Inflammatory macrophage treated with lipopolysaccharide for 1 hour (primary cell): ENCODE measurements at places on chromosomes 6 and 20.

- DNase-seq, result no peak
These were observed 393.8 kb downstream of the CDH26 start for GRCh38 chr20:60352017-60352416.

- DNase-seq, result no peak
These were observed 317.6 kb downstream of the HDGFL1 start for GRCh38 chr6:22886650-22887581.

GRCh38 chr6:33621711-33622388 is 728 bp downstream of the ITPR3 start:
- DNase-seq, result no peak

DNA sequence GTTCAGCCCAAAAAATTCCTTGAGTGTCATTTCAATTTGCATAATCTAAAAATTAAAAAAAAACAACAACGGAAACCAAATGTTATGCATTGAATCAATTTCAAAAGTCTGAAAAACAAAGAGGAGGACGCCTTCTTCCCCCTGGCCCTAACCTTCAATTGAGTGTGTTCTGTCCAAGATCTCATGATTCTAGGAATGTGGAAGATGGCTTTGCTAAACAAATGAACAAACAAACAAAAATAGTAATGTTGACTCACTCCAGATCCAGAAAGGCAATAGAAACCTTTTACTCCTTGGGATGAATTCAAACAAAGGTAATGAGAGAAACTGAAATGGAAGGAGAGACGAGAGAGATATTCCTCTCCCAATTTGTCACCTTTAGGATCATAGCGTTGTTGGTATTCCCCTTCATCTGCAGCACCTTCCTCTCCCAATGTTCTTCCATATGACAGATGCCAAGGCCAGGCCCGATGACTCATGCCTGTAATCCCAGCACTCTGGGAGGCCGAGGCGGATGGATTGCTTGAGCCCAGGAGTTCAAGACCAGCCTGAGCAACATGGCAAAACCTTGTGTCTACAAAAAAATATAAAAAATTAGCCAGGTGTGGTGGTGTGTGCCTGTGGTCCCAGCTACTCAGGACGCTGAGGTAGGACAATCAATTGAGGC is 109.2 kb upstream of the ADGRF1 start:
- no peak for DNase-seq

GRCh38 chr6:110660066-110660655 is 155.1 kb downstream of the CDK19 start:
- DNase-seq, result no peak
